Naive B cell (primary cell): ENCODE measurements at places on chromosomes 1 and 21. TPM values are rescaled to one million over a fixed set of nuclear protein-coding genes. Genes with fewer than 3 reads are reported as not detected.

THEM5 gene
- not detected for polyA plus RNA-seq

IGSF9 gene
- polyA plus RNA-seq = 0.25 TPM

ATP1A4 gene
- polyA plus RNA-seq = not detected

LYST gene
- polyA plus RNA-seq = 50.1 TPM

SCCPDH gene
- polyA plus RNA-seq = 5.6 TPM

BMP8A gene
- not detected for polyA plus RNA-seq

UBL4B gene
- not detected for polyA plus RNA-seq

INSRR gene
- not detected for polyA plus RNA-seq

MARK1 gene
- not detected for polyA plus RNA-seq

DNA sequence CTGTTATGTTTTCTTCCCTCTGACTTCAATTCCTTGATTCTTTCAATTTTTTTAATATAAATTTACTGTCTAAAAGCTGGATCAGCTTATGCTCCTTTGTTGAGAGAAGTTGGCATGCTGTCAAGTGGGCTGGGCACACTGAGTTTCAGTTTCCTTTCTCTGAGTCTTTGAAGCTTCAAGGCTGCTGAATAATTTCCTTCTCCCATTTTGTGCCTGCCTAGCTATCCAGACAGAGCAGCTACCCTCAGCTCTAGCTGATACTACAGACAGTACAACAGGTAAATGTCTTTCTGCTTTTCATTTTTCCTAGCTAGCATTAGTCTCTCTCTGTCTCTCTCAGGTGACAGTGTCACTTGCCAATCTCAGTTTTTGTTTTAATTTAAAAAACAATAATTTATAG lies at the start of gene IFI44:
TSS of gene IFI44 (plus strand) at position 204 of the 400 bp plus-strand sequence. CDS start 365 bp downstream, outside the sequence.
- peak within 1 kb of the TSS; percentile 70 for H3K4me3 ChIP-seq
- H3K27ac ChIP-seq = peak within 1 kb of the TSS; percentile 80
- DNase-seq = peak; percentile 39
- peaks cover 46% of the 10 kb centered on the region for H3K4me1 ChIP-seq
- H3K27me3 ChIP-seq = no peaks in the 10 kb centered on the region

DNA sequence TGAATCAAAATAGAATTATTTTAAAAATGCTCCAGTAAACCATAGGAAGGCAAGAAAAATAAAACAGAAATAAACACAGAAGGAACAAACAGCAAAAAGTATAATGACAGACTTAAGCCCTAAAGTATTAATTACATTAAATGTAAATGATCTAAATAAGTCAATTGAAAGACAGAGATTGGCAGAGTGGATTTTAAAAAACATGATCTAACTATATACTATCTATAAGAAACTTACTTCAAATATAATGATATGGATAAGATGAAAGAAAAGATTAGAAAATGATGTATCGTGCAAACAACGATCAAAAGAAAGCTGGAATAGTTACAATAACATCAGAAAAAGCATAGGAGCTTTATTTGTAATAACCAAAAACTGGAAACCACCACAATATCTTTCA lies 90.8 kb downstream of the CAMK2N1 start:
- no peak overlapping the region for H3K4me3 ChIP-seq
- H3K36me3 ChIP-seq = peaks cover 8% of the 10 kb centered on the region
- peaks cover 55% of the 10 kb centered on the region for H3K27me3 ChIP-seq
- no peak for DNase-seq
- H3K4me1 ChIP-seq = peaks cover 2% of the 10 kb centered on the region

GRCh38 chr21:41786509-41786987 lies 19.7 kb upstream of the RIPK4 start:
- no peaks in the 10 kb centered on the region for H3K36me3 ChIP-seq
- H3K4me1 ChIP-seq = no peaks in the 10 kb centered on the region
- H3K4me3 ChIP-seq = no peak overlapping the region
- H3K27me3 ChIP-seq = peaks cover 61% of the 10 kb centered on the region
- no peak overlapping the region for H3K27ac ChIP-seq

DNA sequence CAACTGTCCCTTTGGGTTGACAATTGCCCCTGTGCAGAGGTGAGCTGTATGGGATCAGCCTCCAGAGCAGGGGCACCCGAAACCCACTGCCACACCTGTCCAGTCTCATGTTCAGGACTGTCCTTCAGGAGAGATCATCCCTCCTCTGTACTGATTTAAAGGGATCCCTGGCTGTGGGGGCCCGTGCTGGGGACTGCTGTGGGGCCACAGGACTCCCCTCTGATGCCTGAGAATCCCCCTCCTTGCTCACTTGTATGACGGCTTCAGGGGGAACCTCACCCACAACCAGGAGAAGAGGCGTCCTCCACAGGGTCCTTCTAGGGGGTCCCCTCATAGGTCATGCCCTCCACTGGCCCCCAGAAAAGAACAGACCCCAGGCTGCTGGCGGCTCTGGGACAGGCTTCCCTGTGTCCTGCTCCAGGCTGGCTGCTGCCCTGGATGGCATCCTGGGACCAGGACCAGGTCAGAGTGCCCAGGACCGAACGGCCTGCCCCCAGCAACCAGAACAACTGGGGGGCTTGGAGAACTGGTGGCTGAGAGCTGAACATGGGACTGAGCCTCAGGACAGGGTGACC lies 77.5 kb upstream of the ACTRT2 start:
- peaks cover 4% of the 10 kb centered on the region for H3K4me1 ChIP-seq
- H3K27me3 ChIP-seq = no peaks in the 10 kb centered on the region
- H3K4me3 ChIP-seq = no peak overlapping the region
- H3K36me3 ChIP-seq = peaks cover 9% of the 10 kb centered on the region

- DNase-seq = no peak
- H3K27me3 ChIP-seq = no peaks in the 10 kb centered on the region
- H3K27ac ChIP-seq = no peak overlapping the region
Observed at GRCh38 chr1:188056011-188056410, 1227.3 kb downstream of the PLA2G4A start.

DNA sequence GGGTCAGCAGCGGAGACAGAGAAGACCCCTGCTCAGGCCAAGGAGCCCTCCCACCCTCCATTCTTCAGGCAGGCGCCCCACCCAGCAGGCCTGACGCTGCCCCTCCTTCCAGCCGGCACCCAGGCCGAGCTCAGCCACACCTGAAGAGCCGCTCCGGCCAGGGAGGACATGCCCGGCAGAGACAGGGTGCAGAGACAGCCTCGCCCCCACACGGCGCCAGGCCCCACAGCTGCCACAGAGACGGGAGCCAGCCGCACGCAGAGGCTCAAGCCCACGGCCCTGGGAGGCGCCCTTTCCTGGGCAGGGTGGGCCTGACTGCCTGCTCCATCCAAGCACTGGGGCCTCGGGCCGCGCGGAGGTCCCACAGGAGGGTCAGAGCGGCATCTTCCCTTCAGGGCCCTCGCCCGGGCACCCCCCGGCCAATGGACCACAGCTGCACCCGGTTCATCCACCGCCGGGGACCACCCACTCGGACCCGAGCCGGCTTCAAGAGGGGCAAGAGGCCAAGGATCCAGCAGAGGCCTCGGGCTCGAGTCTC lies 5.2 kb downstream of the TTLL10 start:
- H3K36me3 ChIP-seq = peaks cover 5% of the 10 kb centered on the region
- no peak for DNase-seq
- peaks cover 18% of the 10 kb centered on the region for H3K4me1 ChIP-seq
